ENCODE measurements at places on chromosomes 1 and 21.
A peak's percentile ranks its signal among the peaks of the same experiment; 100 is the strongest.

- no peak for DNase-seq
These were observed 16.7 kb upstream of the BMP8B start for GRCh38 chr1:39805385-39805784.

- no peak for DNase-seq
These were observed 429.6 kb downstream of the SMYD3 start for GRCh38 chr1:246077476-246077875.

GRCh38 chr1:111496398-111496797 lies 7.0 kb downstream of the ADORA3 start:
- no peak for DNase-seq

DNA sequence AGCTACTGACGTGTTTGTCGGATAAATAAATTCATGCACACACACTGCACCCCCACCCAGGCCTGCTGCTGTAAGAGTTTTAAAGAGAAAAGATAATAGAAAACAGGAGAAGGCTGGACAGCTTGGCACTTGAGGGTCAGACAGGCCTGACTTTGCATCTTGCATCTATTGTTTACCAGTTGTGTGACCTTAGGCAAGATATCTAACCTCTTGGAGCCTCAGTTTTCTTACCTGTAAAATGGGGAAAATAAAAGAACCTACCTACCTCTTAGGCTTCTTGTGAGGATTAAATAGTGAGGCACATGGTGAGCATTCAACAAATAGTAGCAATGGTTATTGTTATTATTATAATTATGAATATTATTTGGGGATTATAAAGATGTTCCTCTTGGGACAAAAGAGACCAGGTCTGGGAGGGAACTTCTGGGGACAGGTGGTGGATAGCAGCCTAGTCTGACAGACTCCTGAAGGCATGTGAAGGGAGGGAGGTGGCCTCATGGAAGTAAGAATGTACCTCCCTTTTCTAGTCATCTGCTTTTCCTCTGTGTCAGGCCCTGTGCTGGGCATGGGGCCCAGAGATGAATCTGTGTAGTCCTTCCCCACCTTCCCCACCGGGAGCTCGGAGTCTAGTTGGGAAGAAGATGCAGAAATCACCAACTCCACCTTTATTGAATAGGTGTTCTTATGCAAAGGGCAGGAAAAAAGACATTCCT lies 18.3 kb upstream of the EPB41 start:
- no peak for DNase-seq

DNA sequence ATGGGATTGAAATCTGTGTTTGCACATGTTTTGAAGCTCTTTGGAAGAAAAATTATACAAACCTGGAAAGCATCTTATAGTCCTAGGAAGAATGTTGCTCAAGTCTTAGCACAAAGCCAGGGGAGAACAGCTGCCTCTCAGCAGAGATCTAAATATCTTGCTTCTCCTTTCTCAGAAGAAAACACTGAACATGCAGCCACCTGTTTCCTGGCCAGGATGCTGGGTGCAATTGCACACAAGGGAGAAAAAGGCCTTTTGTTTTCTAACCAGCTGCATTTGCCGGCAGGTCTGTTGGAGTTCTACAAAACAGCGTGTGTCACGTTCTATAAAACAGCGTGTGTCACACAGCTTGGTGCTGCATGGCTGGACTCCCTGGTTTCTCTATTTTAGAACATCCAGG lies 259.6 kb upstream of the PLD5 start:
- DNase-seq, result no peak

- DNase-seq, result peak; percentile 71
These were observed 5.5 kb downstream of the TLR5 start for GRCh38 chr1:223137455-223138085.

- peak; percentile 46 for DNase-seq
These were observed 609 bp downstream of the PIGK start for GRCh38 chr1:77218477-77219165.

DNA sequence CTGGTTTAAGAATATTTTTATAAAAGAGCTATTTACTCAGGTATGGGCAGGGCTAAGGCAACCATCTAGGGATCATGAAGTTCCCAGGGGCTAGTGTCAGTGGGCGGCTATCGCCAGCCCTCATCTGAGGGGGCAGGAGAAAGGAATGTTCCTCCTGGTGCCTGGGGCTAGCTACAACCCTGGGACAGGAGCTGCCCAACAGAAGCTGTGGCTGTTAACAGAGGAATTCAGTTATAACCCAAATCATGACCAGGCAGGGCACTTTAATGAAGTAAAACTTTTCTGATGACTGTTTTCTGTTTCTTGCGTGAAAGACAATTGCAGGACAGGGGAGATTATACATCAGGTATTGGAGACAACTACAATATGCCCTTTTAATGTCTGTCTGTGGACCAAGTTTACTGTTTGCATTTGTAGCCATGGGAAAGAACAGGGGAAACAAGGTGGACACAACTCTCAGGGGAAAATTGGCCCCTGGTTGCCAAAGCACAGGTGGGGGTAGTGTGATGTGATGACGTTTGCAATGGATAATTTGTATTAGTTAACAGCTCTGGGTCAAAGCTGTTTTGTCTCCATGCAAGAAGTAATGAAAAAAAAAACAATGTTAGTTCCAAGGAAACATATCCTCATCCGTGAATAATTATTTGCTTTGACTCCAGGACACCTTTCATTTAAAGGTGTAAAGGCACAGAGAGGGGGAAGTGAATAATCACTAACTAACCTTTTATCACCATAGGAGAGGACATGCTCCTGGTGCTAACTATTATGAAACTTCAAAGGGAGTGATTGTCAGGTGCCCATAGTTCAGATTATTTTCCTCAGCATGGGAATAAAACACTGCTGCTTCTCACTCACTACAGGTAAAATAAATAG lies 105.2 kb downstream of the TSEN15 start:
- peak; percentile 74 for DNase-seq

DNA sequence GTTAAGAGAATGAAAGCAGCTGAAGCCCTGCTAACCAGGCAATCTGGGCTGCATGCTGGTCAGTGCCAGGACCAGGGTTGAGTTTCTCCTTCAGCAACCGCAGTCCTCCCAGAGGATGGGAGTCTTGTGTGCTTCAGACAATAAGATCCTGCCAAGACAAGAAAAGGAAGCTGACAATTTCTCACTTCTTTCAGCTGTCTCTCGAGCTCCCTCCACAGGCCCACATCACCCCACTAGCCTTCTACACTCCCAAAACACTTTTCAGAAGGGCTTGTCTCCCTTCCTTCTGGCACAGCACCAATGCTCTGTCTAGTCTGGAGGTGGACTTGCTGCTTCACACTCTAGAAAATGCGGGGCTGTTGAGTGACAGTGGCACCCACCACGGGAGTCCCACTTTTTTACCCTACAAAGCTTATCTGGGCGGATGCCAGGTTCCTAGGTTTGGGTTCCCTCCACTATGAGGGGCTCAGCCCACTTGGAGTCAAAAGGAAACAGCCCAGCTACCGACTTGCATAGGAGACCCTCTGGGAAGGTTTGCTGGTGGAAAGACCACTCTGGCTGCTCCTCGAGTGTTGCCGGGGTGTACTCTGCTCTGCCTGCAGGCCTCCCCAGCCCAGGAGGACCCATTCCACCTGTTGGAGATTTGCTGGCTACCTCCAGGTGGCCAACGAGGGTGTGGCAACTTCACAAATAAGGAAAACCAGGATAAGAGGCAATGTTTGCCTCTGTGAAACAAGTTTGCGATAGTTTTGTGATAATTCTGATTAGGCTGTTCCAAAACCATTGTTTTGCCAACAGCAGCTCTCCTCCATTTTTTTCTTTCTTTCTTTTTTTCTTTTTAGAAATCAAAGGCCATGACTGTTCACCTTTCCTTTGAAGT lies 68.9 kb downstream of the TENT5C start:
- DNase-seq, result peak; percentile 53

DNA sequence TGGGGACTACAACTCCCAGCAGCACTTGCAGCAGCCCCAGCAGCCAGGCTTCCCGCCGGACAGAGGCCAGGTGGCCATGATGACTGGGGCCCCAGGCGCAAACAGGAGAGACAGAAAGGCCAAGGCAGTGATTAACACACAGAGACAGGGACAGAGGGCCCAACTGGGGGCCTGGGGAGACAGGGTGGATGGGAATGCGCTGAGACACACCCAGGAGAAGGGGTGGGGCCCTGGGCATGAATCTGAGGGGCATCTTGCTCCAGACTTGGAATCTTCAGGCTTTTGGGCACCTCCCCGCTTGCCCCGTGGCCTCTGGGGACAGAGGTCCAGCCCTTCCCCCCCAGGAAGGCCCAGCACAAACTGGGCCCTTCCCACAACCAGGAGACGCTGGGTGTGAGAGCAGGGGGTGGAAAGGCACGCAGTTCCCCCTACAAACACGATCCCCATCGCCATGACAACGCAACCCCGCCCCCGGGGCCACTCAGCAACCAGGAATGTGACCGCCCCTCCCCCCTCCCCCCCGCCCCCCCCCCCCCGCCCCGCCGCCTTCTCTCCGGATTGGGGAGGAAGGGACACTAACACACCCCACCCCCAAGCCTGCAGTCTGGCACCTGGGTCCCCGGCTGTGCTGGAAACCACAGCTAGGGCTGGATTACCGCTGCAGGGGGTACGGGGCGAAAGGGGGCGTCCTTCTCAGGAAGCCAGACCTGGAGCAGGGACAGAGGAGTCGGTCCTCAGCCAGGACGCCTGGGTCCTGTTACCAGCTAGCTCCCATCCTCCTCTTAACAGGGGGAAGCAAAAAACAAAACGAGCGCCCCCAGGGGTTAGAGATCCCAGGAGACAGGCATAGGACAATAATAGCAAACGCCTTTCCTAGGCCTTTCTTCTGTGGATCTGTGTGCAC lies 4.5 kb downstream of the HDGF start:
- DNase-seq, result peak; percentile 96

DNA sequence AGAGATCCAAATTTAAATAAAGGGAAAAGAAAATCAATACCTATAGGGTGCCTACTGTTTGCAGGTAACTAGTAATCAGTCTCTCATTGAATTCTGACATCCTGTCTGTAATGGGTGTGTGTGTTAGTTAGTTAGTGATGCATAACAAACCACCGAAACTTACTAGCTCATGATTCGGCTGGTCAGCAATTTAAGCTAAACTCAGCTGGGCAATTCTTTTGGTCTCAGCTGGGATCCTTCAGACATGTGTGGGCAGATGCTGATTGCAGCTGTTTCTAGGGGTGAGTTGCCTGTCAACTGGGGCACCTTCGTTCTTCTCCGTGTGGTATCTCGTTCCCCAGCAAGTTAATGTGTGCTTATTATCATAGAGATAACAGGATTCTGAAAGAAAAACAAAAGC lies 40.2 kb upstream of the ZNF124 start:
- no peak for DNase-seq

DNA sequence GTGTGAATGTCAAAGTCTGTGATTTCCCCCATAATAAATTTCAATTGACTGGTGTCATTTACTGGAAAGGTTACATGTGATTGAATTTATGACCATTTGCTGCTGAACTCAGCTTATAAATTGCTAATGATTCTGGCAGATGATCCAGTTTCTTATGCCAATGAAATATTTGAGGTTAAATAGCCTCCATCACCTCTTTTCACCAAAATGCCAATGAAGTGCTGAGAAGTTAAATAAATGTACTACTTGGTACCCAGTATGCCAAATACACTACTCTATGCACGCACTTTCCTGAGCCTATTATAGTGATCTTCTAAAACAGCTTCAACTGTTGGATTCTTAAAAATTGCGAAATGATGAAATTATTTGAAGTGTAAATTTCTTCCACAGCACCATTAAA lies 741.4 kb downstream of the PLA2G4A start:
- DNase-seq, result no peak

DNA sequence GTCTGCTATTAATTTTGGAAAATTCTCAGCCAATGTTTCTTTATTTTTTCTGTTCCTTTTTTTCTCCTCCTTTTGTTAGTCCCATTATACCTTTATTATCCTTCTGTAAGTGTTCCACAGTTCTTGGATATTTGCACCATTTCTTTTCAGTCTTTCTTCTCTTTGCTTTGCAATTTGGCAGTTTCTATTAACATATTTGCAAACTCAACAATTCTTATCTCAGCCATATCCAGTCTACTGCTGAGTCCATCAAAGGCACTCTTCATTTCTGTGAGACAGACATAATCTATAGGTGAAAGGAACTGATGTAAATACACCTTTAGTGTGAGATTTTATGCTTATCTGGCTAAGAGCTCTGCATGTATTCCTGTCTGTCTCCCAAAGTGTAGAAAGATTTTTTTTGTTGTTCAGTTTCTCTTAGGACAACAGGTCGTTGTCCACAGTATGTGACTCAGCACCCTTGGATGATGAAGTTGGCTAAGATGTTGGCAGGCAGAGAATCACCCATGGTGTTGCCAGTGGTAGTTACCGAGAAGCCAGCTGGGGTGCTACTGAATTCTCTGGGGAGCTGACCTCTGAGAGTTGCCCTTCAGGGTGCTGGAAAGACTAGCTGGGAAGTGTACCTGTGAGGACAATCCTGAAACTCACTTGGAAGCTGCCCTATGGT lies 38.4 kb downstream of the LEPR start:
- DNase-seq, result peak; percentile 20

DNA sequence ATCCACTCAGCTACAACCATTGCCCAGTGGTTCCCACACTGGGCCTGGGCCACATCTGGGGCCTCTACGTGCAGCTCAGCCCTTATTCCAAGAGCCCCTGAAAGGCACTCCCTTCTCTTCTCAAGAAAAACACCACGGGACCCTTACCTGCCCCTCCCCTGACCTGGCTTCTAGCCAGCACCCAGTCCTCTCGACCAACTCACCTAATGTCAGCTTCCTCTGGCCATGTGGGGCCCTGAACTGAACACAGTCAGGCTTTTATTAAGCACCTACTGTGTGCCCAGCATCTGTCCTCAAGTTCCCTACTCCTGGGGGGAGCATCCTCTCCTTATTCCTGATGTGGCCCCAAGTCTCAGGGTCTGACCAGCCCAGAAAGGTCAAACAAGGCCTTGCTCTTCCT lies 208.4 kb downstream of the MATN1 start:
- no peak for DNase-seq

- no peak for DNase-seq
These were observed 58.6 kb downstream of the IL23R start for GRCh38 chr1:67224856-67225255.

GRCh38 chr1:217076902-217077301 lies 353.7 kb upstream of the ESRRG start:
- peak; percentile 3 for DNase-seq

DNA sequence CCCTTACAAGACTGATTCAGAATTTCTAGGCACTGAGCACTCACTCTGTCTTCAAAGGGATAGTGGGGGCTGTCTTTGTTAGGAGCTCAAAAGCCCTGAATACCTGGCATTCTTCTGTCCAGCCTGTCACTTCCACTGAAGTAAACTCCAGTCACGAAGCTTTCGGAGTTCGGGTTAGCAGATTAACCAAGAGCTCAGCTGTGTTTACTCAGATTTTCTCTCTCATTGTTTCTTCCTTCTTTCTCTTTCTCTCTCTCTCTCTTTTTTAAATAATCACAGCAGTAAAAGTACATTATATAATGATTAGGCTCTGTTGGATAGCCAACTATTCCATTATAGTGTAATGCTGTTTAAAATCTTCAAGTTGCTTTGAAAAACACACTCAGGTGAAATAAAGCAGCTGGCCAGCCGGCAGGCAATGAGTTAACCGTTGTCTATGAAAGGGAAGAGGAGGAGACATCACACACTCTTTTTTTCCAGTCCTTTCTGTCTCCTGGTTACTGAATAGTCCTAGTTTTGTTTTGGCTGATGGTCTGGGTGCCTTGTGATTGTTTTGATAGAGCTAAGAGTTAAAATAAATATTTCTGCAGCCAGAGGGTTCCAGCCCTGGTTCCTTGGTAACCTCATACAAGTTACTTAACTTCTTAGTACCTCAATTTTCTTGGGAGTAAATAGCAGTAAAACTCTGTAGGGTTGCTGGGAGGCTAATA lies 89.8 kb downstream of the ADSS2 start:
- DNase-seq, result peak; percentile 76
